ENCODE measurements at places on chromosomes 7 and 10.

DNA sequence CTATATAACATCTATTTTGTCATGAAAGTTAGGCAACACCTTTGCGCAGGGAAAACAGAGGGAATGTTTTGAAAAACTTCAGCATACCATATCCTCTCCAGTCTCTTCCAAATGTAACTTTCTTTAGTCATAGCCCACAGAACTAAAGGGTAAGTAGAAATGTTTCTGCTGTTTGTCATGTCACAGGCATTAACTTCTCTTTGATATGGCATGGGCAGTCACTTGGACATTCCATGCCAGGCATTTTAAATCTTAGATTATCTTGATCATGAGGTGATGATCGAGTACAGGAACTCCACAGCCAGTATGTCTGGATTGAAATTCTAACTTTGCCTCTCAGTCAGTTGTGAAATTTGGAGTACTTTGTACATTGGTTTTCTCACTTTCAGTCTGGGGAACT is 27.5 kb upstream of the ETV1 start:
- no peak for DNase-seq

DNA sequence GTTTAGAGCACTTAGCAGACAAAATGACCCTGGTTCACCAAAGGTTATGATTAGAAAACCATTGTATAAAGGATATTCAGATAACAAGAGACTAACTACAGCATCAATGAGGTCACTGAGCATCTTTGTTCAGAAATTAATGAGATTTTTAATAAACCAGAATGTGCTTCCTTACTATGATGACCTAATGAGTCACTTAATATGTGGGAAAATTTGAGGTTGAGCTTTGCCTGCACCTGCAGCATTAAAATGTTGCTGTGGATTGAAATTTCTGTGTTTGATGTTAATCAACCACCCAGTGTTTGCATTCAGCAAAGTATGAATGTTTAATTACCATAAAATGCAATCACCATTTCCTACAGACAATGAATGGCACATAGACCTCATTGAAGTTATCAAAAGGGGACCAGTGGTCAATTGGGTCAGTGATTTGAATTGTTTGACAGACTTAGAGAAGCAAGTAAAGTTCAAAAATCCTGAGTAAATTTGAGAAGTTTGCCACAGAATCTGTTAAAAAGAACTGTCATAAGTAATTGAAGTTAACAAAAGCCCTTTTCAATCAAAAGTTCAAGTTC is 45.8 kb downstream of the EXOC6 start:
- DNase-seq = no peak

GRCh38 chr7:126483972-126484371 is 768.8 kb downstream of the GRM8 start:
- DNase-seq = no peak

DNA sequence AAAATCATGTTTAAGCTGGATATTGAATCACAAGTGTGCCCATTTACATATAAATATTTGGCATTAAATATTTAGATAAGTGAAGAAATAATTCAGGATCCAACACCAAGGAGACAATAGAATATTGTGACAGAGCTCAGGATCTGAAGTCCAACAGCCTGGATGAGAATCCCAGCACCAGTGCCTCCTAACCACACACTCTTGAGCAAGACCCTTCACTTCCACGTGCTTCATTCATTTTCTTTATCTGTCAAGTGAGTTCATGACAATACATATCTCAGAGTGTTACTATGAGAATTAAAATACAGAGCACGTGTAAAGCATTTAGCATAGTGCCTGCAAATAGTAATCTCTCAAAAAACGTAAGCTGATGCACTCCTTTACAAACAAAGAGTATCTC is 78.4 kb upstream of the IKZF1 start:
- DNase-seq = no peak

DNA sequence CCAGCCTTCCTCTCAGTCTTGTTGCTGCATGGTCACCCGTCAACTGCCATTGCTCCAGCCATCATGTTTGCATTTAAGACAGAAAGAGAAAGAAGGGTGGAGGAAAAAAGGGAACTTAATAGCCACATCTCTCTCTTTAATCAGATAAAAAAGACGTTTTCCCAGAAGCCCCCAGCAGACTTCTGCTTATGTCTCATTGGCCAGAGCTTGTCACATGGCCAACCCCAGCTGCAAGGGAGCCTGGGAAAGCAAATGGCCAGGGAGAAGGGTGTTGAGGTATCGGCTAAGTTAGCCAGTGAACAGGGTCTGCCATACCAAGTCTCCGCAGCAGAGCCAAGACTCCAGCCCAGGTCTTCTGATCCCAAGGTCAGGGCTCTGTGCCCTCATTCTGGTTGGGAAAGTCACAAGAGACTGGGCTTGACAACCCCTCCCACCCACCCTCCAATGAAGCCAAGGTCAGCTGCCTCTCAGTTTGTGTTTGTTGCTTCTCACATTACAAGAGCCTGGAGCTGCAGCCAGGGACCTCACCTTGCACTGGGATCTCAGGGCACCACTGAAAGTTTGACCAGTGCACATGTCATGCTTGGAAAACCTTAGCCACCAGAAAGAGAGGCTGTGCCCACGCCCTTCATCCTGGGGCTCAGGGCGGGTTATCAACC is 80.3 kb upstream of the LYZL2 start:
- DNase-seq = no peak

DNA sequence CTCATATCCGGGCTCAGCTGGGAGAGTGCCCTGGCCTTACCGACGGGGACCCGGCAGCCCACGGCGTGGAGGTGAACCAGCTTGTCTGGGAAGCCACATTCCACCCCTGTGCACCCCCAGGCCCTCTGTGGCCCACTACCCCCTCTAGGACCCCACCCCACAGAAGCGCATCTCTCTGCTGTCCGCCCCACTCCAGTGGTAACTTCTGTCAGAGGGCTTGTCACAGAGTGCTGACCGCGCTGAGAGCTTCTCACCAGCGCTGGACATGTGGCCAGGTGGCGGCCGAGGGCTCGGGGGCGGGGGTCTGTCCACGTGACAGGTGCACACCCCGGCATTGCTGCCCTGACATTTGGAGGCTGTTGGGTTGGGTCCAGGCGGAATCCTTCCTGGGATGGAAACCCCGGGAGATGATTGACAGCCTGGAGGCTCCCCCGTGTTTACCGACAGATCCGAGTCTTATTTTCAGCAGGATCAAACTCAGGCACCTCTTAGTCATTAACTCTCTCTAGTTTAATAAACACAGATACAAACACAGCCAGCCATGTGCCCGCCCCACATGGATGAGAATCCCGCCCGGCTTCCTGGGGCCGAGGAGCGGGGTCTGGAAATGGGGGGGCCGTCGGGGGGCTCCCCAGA is 5.1 kb downstream of the ELFN1 start:
- DNase-seq = no peak

DNA sequence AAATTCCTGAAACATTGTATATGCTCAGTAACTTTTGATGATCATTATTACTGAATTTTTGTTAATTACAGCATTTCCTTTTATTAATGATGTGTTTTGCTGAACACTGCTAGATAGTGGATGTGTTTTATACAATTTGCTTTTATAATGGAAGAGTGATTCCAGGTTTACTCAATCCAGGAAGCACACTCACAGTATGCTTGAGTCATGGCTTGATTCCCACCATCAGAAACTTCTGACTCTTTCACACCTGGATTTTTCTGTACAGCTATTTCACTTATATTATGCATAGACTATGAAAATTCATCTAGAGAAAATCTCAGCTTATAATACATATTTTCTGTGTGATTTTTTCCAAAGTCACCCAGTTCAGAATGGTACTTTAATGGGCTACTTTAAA is 1040.9 kb downstream of the GRM8 start:
- DNase-seq = no peak

DNA sequence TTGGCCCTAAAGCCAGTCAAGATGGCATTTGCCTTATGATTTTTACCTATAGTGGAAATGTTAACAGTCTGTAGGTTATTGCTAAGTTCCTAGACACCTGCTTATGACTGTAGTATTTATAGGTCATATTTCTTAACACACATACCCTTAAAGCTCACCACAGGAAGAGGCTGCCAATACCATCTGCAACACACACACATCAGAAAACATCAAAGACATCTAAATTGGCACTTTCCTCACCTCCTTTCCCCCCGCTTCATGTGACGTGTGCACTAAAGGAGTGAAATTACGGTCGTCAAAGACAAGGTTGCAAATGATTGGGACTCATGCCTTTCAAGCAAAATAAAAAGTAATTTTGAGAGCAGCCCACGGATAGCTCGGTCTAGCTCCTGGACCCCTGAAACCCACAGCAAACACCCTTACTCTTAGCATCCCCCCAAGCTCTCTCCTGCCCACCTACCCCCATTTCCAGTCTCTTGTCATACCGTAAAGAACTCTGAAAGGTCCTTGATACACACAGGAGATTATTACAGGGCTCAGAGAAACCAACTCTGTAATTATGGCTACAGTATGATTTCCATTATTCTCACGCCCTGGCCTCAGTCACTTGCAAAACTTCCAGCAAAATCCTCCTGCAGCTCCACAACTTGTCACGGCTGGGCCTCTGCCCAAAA is 90.5 kb downstream of the PLXNA4 start:
- peak; percentile 7 for DNase-seq

- DNase-seq = no peak
Measured at GRCh38 chr10:47294501-47294900, 5.5 kb upstream of the GDF10 start.

DNA sequence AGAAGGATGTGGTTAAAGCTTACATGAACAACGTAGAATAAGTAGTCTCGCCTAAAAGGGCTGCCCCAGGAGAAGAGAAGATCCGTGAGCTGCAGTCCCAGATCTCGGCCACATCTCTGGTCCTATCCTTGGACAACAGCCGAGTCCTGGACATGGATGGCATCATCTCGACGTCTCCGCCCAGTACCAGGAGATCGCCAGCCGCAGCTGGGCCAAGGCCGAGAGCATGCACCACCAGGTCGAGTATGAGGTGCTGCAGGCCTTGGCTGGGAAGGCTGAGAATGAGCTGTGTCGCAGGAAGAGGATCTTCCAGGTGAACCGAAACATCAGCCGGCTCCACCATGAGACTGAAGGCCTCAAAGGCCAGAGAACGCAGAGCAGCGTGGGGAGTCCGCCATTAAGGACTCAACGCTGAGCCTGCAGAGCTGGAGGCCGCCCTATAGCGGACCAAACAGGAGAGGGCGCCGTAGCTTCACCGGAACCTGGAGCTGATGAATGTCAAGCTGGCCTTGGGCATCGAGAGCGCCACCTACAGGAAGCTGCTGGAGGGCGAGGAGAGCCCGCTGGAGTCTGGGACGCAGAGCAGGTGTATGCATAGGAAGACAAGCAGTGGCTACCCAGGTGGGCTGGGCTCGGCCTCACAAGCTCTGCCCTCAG is 22.2 kb downstream of the LIPK start:
- no peak for DNase-seq

DNA sequence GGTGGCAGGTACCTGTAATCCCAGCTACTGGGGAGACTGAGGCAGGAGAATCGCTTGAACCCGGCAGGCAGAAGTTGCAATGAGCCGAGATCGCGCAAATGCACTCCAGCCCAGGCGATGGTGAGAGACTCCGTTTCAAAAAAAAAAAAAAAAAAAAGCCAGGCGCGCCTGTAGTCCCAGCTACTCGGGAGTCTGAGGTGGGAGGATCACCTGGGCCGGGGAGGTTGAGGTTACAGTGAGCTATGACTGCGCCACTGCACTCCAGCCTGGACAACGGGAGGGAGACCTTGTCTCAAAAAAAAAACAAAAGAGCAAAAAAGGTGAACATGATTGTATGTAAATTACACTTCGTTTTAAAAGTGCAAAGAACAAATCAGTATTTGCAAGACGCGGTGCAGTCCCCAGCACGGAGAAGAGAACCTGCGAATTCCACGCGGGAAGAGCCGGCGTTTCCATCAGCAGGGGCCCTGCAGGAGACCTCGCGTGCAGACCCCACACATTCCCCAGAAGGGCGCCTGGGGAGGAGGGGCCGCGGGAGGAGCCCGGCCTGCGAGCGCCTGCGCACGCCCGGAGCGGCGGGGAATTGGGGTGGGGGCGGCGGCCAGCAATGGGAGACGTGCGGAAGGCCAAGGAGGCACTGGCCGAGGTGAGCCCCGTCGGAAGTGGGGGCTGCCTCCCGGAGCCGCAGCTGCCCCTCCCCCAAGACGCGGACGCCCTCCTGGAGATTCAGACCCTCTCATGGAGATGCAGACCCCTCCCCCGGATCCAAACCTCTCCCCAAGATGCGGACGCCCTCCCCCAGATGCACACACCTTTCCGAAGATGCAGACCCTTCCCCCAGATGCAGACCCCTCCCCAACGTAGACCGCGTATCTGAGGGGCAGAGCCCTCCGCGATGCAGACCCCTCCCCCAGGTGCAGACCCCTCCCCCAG is 16.7 kb upstream of the SUN1 start:
- DNase-seq = peak; percentile 18

- no peak for DNase-seq
Measured at GRCh38 chr7:100423315-100423714, 5.2 kb downstream of the ZCWPW1 start.

DNA sequence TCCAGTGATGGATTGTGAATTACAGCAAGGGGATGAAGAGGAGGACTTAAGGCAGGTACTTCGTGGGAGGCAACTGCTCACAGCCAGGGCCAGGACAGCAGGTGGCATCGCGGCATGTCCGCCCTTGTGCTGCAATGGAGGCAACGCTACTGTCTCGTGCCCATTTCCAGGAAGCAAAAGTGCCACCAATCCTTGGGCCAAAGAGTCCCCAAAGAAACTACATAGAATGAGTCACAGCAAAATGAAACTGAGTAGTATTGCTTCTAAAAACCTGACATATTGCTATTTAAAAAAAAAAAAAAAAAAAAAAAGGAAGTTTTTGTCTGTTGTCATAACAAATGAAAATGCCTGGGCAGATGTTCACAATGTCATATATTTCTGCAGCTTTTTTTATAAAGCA is 46.6 kb downstream of the RSU1 start:
- DNase-seq = no peak

DNA sequence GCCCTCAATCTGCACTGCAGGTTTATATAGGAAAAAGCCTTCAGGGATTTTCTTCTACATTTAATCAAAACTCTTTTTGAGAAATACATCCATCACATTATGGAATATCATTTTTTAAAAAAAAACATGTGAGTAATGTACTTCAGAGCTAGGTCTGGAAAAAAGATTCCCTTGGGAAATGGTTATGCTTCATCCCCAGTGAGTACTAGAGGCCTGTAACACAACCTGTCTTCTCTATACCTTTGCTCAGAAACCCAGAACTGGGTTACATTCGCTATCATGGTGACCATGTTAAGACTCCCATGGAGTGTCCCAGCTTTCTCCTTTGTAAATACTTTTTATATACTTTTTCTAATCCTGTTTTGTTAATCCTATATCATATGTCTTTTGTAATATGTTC is 186.9 kb downstream of the LRRTM3 start:
- no peak for DNase-seq

GRCh38 chr10:101042667-101043362 is 11.8 kb downstream of the SFXN3 start:
- peak; percentile 68 for DNase-seq

GRCh38 chr7:77823787-77824186 is 25.2 kb downstream of the PHTF2 start:
- no peak for DNase-seq

DNA sequence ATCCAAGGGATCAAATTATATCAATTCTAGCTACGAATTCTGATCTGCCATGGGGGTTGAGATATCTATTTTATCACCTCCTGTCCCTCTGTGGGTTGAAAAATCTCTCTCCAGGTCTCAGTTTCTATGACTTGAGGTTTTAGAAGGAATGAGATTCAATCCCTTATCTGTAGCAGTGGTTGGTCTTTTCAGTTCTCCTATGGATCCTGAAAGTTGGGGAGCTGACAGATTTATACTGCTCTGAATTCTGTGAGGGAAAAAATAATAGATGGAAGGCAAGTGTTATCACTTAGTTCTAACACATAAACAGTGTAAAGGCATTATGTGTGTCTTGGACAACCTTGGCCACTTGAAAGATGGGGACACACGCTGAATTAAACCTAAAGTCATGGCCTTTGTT is 15.8 kb upstream of the FBXW4 start:
- DNase-seq = no peak
